ENCODE measurements at places on chromosomes 4 and X. TPM values are rescaled to one million over a fixed set of nuclear protein-coding genes. Genes with fewer than 3 reads are reported as not detected.

GRCh38 chr4:120443116-120443515 is 376.5 kb upstream of the MAD2L1 start:
- peaks cover 12% of the 10 kb centered on the region for H3K4me1 ChIP-seq
- H3K27me3 ChIP-seq = peaks cover 5% of the 10 kb centered on the region
- no peaks in the 10 kb centered on the region for H3K36me3 ChIP-seq
- DNase-seq = no peak
- H3K4me3 ChIP-seq = no peak overlapping the region

- H3K4me1 ChIP-seq = no peaks in the 10 kb centered on the region
- H3K27ac ChIP-seq = no peak overlapping the region
- no peak for DNase-seq
- no peak overlapping the region for H3K4me3 ChIP-seq
Measured at GRCh38 chr4:153018684-153019083, 82.6 kb downstream of the FHDC1 start.

DNA sequence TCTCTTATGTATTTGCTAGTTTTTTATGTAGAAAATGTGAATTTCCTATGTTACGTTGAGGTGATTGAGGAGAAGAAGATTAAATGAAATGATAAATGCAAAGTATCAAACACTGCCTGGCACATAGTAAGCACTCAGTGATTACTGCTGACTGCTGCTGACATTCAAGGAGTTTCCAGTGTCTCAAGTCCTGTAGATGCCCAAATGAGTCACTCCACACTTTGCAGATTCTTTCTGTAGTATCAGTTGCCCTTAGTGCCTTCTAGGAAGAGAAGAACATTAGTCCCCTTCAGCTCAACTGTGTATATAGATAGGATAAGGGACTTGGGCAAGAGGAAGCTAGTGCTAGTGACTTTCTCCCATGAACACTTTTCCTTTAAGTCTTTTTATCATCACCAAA is 240.5 kb upstream of the TEX13A start:
- H3K36me3 ChIP-seq = no peaks in the 10 kb centered on the region
- H3K4me3 ChIP-seq = no peak overlapping the region
- H3K27ac ChIP-seq = no peak overlapping the region
- H3K4me1 ChIP-seq = no peaks in the 10 kb centered on the region
- DNase-seq = no peak

GRCh38 chr4:153725831-153726154 is 34.0 kb downstream of the RNF175 start:
- DNase-seq = no peak
- no peaks in the 10 kb centered on the region for H3K36me3 ChIP-seq

DNA sequence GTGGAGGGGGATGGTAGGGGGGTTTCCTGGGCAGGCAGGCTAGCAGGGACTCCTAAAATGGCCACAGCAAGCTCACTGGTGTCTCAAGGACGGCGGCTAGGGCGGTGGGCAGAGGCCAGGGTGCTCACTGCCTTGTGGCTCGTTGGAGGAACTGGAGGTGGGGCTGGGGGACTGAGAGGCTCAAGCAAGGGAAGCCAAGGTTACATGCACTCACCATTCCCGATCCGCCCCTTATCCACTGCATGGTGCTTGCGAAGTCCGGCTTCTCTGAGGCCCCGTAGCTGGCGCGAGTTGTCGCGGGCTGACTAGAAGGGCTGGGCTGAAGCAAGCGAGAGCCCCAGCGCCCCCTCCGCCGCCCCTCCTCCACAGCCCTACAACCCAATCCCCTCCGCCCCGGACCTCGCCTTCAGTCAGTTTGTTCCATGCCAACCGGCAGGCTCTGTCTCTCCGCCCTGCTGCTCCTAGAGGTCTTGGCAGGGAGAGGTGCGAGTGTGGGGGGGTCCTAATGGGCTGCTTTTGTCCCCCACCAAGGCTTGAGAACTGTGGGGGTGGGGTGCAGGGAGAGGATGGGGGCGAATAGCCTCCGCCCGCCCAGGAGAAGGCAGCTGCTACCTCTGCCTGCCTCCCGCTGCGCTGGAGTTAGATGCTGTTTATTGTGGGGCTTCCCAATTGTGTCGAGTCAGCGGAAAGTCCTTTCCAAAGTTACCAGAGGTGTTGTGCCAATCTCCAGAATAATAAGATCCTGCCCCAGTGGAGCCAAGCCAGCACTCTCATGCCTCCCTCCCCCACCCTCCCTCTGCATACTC is at the start of gene ARHGEF9:
ARHGEF9 (minus strand) TSS at position 313 of the 806 bp plus-strand sequence; CDS start at position 244, 69 bp downstream.
- H3K4me1 ChIP-seq = no peaks in the 10 kb centered on the region
- no peak within 1 kb of the TSS for H3K27ac ChIP-seq
- H3K4me3 ChIP-seq = peak within 1 kb of the TSS; percentile 33
- no peaks in the 10 kb centered on the region for H3K36me3 ChIP-seq
- H3K27me3 ChIP-seq = no peaks in the 10 kb centered on the region

GRCh38 chr4:55574252-55574651 is 17.8 kb downstream of the PDCL2 start:
- no peak overlapping the region for H3K27ac ChIP-seq
- no peak for DNase-seq
- peaks cover 5% of the 10 kb centered on the region for H3K27me3 ChIP-seq
- H3K4me1 ChIP-seq = no peaks in the 10 kb centered on the region
- H3K4me3 ChIP-seq = no peak overlapping the region

DNA sequence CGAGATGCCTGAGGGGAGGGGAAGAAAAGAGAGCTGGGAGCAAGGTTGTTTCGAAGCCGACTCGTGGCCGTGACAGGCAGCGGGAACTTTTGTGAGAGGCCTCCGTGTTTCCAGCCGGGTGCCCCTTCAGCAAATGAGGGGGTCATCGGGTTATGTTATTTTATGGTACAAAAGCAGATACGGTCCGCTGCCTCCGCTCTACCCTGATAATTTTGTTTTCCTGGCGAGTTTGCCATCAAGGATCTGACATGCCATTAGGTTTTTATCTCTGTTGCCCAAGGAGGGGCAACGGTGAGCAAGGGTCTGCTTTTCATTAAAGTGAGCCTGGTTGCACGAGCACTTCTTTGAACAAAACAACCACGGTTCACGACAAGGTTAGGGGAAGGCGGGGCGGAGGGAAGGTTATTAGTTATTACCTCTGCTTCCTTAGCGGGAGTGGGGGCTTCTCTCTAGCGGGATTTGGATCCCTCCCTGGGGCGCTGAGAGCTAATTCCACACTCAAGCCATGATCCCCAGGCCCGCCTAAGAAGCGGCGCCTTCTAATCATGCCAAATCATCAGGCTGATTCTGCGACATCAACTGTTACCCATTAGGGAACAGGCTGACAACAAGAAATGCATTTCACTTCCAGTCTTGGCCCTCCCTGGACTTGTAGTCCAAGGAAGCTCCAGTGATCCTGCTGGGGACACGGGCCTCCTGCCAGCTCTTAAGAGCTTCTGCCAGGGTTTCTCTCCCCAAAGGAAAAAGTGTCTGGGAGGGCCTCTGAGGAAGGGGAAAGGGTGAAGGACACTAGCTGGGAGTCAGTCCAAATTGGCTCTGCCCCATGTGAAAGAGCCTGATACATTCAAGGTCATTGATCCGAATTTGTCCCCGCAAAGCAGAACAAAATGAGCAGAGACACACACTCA is 617.7 kb downstream of the MID1IP1 start:
- H3K36me3 ChIP-seq = peaks cover 5% of the 10 kb centered on the region
- H3K27me3 ChIP-seq = no peaks in the 10 kb centered on the region
- H3K4me1 ChIP-seq = peaks cover 31% of the 10 kb centered on the region
- no peak for DNase-seq
- no peak overlapping the region for H3K4me3 ChIP-seq

- no peak for DNase-seq
- H3K4me3 ChIP-seq = no peak overlapping the region
- H3K36me3 ChIP-seq = peaks cover 3% of the 10 kb centered on the region
- H3K4me1 ChIP-seq = peaks cover 33% of the 10 kb centered on the region
- peaks cover 2% of the 10 kb centered on the region for H3K27me3 ChIP-seq
Measured at GRCh38 chr4:122766950-122767349, 34.4 kb downstream of the BBS12 start.

- H3K27ac ChIP-seq = no peak overlapping the region
- H3K36me3 ChIP-seq = no peaks in the 10 kb centered on the region
- no peak overlapping the region for H3K4me3 ChIP-seq
- H3K4me1 ChIP-seq = no peaks in the 10 kb centered on the region
Measured at GRCh38 chrX:106894392-106894909, 8.7 kb downstream of the RIPPLY1 start.

DNA sequence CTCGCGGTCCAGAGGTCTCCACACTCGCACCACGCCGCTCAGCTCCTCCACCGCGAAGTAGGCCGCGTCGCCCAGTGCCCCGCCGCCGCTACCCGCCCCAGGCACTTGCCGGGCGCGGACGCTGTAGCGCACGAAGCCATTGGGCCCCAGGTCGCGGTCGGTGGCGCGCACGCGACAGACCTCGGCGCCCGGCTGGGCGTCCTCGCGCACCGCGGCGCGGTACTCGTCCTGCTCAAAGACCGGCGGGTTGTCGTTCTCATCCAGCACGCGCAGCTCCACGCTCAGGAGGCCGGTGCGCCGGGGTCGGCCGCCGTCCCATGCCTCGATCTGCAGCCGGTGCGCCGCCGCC is 1.4 kb downstream of the DCHS2 start:
- peaks cover 64% of the 10 kb centered on the region for H3K27me3 ChIP-seq
- peaks cover 2% of the 10 kb centered on the region for H3K36me3 ChIP-seq
- H3K4me3 ChIP-seq = no peak overlapping the region
- no peak for DNase-seq

DNA sequence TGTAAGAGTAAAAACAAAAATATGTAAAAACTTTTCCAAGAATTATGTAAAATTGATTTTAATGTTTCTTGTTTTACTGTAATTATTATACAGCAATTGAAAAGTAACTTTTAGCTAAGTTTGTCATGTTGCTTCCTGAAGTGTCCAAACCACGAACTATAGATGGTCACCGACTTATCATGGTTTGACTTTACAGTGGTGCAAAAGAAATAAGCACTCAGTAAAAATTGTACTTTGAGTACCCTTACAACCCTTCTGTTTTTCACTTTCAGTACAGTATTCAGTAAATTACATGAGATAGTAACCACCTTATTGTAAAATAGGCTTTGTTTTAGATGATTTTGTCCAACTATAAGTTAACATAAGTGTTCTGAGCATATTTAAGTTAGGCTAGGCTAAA is 93.8 kb downstream of the SLC10A6 start:
- H3K36me3 ChIP-seq = no peaks in the 10 kb centered on the region
- no peak overlapping the region for H3K27ac ChIP-seq
- peaks cover 6% of the 10 kb centered on the region for H3K27me3 ChIP-seq
- H3K4me1 ChIP-seq = no peaks in the 10 kb centered on the region

- peak overlapping the region; percentile 97 for H3K27ac ChIP-seq
- peaks cover 13% of the 10 kb centered on the region for H3K4me1 ChIP-seq
- peak overlapping the region; percentile 81 for H3K4me3 ChIP-seq
- H3K27me3 ChIP-seq = no peaks in the 10 kb centered on the region
- no peaks in the 10 kb centered on the region for H3K36me3 ChIP-seq
Measured at GRCh38 chrX:1093586-1094421, 118.6 kb downstream of the CRLF2 start.

GRCh38 chr4:55173580-55173979 is 48.2 kb upstream of the KDR start:
- H3K4me1 ChIP-seq = no peaks in the 10 kb centered on the region
- H3K4me3 ChIP-seq = no peak overlapping the region
- H3K27me3 ChIP-seq = no peaks in the 10 kb centered on the region

GRCh38 chr4:41757521-41758156 is 9.1 kb upstream of the PHOX2B start:
- H3K4me1 ChIP-seq = peaks cover 6% of the 10 kb centered on the region
- H3K27ac ChIP-seq = no peak overlapping the region
- peaks cover 36% of the 10 kb centered on the region for H3K27me3 ChIP-seq
- H3K4me3 ChIP-seq = no peak overlapping the region
- no peaks in the 10 kb centered on the region for H3K36me3 ChIP-seq

GRCh38 chr4:7309181-7309580 is 116.8 kb downstream of the SORCS2 start:
- no peak overlapping the region for H3K4me3 ChIP-seq
- H3K27ac ChIP-seq = no peak overlapping the region
- DNase-seq = no peak
- no peaks in the 10 kb centered on the region for H3K27me3 ChIP-seq
- no peaks in the 10 kb centered on the region for H3K4me1 ChIP-seq

DNA sequence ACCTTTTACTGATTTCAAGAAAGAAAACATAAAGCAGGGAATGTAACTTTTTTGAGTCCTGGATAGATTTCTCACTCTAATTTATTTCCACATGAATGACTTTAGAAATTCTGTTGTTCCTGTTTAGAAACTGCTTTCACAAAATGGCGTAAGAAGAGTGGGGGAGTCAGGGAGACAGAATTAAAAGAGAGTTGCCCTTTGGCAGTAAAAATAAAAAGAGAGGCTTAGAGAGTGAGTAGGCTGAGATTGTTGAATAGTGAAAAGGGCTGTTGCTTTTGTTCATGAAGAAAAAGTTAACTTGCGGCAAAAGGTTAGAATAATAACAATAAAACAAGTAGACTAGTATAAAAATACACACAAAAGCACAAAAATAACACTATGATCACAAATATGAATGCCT is 166.1 kb downstream of the TBCK start:
- H3K27me3 ChIP-seq = no peaks in the 10 kb centered on the region
- no peak overlapping the region for H3K27ac ChIP-seq
- no peaks in the 10 kb centered on the region for H3K4me1 ChIP-seq
- H3K36me3 ChIP-seq = peaks cover 2% of the 10 kb centered on the region
- H3K4me3 ChIP-seq = no peak overlapping the region

DNA sequence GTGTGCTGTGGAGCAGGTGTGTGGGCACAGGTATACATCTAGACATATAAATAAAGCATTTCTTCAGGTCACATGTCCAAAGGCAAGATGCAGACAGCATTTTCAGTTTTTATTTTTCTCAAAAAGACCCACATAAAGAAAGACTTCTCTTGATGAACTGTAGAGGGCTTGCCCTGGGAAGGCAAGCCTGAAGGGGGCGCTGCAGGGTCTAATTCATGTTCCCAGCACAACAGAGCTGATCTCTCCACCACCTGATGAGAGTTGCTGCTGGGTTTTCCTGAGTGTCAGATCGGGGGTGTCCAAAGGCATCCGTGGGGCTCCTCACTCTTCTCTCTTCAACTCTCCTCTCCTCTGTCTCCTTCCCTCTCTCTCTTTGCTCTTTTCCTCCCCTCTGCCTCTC is 26.6 kb downstream of the ADRA2C start:
- no peaks in the 10 kb centered on the region for H3K27me3 ChIP-seq
- DNase-seq = no peak
- no peak overlapping the region for H3K27ac ChIP-seq
- no peak overlapping the region for H3K4me3 ChIP-seq
- no peaks in the 10 kb centered on the region for H3K36me3 ChIP-seq

DNA sequence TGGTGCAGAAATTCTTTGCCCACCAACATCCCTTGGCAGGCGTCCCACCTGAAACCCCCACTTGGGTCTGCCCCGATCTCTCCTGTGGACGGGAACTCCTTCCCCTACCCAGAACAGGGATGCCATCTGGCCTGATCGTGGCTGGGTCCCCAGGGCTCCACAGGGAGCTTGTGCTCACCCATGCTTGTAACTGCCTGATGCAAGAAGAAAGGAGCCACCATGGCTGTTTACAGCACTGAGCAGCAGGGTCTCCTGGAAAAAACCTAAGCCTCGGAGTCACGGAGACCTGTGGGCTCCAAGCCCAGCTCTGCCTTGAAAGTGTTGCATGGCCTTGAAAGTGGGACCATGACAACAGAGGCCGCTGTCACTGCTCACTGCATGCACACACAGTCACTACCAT is 101.5 kb upstream of the AFAP1 start:
- H3K27me3 ChIP-seq = peaks cover 9% of the 10 kb centered on the region
- no peaks in the 10 kb centered on the region for H3K4me1 ChIP-seq
- no peak overlapping the region for H3K4me3 ChIP-seq
- H3K36me3 ChIP-seq = no peaks in the 10 kb centered on the region

Gene CA5B
- total RNA-seq = 3.8 TPM

Gene TMPRSS11B
- not detected for total RNA-seq

Gene MAGEE2
- not detected for total RNA-seq

Gene SLC6A14
- total RNA-seq = not detected

Gene TMSB15C
- total RNA-seq = 4.3 TPM

Gene UGT2B10
- total RNA-seq = not detected

Gene RTL9
- not detected for total RNA-seq

Gene NLGN4X
- not detected for total RNA-seq

Gene RPA4
- total RNA-seq = 0.78 TPM

Gene GUCY1B1
- 0.26 TPM for total RNA-seq

Gene SGMS2
- total RNA-seq = 0.64 TPM

Gene TAPT1
- 31.8 TPM for total RNA-seq
